Cardiac fibroblast (primary cell): ENCODE measurements at places on chromosomes 6 and 20.

DNA sequence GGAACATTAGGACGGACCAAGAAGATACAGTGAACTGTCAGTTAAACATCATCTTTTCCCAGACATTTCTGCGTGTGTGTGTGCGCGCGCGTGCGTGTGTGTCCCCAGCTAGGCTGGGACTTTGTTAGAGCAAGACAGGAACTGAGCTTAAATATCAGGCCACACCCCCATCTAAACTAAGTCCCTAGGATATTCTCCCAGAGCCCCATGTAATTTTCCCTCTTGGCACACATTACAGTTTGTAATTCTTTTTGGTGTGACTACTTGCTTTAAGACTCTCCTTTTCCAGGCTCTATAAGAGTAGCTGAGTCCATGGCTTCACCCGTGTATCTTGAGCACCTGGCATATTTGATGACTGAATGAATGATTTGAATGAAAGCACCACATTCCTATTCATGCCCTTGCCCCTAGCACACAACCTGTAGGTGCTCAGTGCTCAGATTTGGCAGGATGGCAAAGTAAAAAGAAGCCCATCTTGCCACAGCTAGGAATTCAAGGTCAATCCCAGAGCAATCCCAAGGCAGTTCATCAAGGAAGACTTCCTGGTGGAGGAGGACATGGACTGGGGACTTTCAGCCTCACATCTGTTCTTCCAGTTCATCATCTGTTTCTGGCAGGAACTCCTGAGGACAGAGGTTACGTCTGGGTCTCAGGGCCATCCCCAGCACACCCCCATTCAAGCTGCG, 69.2 kb downstream of the MRPL14 start:
- peak; percentile 54 for DNase-seq

DNA sequence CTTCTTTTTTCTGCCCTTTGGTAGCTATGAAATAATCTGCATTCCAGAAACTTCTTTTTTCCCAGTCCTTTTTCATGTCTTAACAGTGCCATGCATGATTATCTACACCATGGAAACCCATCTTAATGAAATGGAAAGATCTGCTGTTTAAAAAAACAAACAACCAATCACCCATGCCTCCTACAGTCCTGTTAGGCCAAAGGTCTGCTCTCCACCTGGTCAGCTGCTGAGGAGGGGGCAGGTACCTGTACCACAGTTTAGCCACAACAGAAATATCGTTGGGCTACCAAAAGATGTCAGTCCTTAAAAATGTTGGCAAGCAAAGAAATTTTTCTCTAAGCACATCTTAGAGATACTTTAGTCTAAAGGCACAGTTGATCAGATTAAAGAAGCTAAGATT, 112.6 kb downstream of the SLC16A10 start:
- DNase-seq = no peak

DNA sequence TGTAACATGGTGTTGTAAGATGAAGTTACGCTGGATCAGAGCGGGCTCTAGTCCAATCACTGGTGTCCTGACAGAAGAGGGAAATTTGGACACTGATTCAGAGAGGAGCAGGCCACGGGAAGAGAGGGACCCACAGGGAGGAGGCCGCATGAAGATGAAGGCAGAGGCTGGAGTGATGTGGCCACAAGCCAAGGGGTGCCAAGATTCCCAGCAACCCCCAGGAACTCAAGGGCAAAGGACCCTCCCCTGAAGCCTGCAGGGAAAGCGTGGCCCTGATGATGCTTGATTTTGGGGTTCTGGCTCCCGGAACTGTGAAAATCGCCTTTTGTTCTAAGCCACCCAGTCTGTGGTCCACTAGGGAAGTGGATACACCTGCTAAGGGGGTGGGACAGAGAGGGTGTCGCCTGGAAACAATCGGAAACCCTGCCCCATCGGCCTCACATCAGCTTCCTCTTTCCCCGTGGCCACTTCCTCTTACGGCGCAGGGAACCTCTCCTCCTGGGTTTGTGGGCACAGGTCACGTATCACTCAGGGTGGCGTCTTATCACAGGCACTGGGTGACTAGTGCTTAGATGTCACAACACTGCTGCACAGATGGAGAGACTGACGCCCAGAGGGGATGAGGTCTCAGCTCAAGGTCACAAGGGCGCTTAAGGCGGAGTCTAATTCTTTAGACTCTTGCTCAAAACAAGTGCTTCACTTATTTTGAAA, 58.0 kb downstream of the SULF2 start:
- no peak for DNase-seq

- DNase-seq = peak; percentile 75
Observed at GRCh38 chr6:43127877-43128276, 43.2 kb upstream of the SRF start.

- DNase-seq = peak; percentile 84
Observed at GRCh38 chr20:6562111-6562510, 205.4 kb upstream of the BMP2 start.

GRCh38 chr6:66555082-66555481, 848.1 kb upstream of the EYS start:
- DNase-seq = no peak

DNA sequence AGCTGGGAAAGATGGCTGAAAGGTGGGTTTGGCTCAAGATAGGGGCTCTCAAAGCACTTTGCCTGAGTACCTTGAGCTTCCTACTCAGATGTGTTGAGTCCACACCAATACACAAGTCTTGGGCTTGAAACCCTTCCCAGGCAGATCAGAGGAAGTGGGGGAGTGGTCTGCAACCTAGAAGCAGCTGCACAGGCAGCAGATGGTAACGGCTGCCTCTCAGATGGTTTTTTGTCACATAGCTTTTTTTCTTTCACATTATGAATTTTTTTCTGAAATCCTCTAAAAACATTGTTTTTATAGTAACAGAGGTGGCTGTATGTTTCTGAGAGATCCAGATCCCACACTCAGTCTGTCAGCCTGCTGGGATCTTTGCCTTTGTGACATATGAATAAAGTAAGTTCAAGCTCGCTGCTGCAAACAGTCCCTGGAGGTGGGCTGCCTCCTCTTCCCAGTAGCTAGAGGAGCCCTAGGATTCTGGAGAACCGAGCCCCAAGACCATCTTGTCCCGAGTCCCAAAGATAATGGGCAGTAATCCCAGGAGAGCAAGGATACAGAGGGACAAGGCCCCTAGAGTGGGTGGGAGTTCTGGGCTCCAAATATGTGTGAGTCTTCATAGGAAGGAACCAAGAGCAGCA, 97.1 kb upstream of the TOP1 start:
- no peak for DNase-seq

GRCh38 chr6:129175066-129175465, 292.1 kb downstream of the LAMA2 start:
- no peak for DNase-seq

DNA sequence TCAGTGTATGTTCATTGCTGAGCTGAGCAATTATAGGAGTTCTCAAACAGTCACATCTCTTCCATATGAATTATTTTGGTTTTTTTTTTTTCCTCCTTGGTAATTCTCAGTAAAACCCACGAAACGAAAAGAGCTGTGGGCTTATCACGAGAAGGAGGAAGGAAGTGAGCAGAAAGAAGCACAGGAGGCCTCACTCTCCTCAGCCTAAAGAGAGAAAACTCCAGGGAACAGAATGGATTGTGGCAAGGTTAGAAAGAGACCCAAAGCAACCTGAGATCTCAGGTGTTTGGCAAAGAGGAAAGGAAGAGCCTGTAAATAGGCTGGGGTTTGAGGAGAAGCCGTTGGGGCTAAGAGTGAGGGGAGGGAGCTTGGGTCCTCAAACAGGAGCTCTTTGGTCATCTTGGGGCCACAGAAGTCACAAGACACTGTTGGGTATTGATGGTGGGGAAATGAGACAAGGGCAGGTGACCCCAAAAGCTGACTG, 67.8 kb upstream of the CITED2 start:
- DNase-seq = no peak

- no peak for DNase-seq
Observed at GRCh38 chr6:147347882-147348575, 143.8 kb downstream of the STXBP5 start.

DNA sequence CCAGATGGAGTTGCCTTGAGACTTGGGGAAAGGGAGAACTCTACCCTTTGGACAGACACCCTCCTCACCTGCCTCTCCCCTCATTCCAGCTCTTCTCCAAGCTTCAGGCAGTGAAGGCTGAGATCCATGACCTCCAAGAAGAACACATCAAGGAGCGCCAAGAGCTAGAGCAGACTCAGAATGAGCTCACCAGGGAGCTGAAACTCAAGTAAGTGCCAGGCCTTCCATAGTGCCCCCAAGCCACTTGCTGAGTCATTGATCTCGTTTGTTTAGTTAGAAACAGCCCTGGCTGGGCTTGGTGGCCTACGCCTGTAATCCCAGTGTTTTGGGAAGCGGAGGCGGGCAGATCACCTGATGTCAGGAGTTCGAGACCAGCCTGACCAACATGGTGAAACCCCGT, 39.2 kb downstream of the KIF3B start:
- no peak for DNase-seq

DNA sequence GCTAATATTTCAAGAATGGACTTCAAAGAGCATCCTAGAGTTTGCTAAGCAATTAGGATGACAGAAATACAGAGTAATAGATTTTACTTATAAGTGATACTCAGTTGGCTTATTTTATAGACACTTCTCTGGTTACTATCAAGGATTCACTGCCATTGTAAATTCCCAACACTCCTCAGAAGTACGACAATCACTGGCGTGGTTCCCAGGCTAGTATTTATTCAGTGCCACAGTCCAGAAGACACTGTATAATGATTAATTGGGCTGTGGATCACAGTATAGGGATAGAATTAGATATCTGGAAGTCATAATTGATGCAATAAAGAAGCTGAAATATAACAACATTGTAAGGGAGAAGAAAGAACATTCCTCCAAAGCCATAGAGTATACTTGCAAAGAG, 15.7 kb downstream of the MANEA start:
- DNase-seq = peak; percentile 17

- peak; percentile 67 for DNase-seq
Observed at GRCh38 chr20:51022803-51023616, at the start of gene KCNG1. KCNG1 (minus strand) TSS chr20:51023107; CDS start chr20:51010338, 12,769 bp downstream.

DNA sequence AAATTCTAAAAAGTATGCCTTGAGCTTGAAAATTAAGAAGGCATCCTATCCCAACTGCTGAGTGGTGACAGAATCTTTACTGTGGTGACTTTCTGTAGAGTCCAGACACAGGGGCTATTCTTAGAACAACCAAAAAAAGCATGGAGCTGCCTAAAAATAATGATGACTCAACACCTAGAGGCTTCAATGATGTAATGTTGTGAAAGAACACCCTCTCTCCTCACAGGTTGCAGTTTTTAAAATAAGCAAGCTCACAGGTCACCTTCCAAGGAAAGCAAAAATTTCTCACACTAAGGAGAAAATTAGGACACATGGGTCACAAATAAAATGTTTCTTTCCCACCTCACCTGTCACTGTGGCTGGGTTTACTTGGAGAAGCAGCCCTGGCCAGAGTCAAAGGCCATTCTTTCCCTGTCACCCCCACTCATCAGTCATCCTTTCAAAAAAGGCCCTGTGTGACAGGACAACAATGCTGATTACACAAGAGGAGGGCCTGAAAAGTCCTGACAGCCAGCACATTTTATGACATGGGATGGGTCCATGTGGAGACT, 53.5 kb downstream of the RCAN2 start:
- DNase-seq = no peak

DNA sequence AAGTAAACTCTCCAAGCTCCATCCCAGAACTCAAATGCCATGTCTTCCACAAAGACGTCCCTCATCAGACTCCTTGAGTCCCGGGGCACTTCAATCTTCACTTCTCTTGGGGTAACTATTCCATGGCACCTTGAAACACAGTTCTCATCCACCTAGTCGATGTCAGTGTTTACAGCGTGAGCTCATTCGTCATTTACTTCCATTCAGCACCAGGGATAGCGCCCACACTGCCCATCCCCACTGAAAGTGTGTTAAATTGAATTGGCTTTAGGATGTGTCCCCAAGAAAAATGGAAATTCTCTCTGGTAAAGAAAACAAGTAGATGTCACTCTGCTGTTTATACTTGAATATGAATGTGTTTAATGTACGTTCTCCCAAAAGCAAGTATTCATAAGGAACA, 31.3 kb downstream of the KCNK15 start:
- DNase-seq = peak; percentile 33

GRCh38 chr6:110054664-110055386, 76.7 kb downstream of the GPR6 start:
- no peak for DNase-seq

GRCh38 chr6:54053881-54054391, 57.3 kb upstream of the MLIP start:
- DNase-seq = peak; percentile 82

- DNase-seq = peak; percentile 84
Observed at GRCh38 chr6:13538084-13538483, 36.3 kb upstream of the SIRT5 start.

- peak; percentile 58 for DNase-seq
Observed at GRCh38 chr6:131173680-131174079, 38.4 kb downstream of the AKAP7 start.

GRCh38 chr6:17839513-17840223, 132.9 kb upstream of the NUP153 start:
- no peak for DNase-seq

GRCh38 chr20:10113746-10114145, 79.0 kb downstream of the ANKEF1 start:
- peak; percentile 29 for DNase-seq

DNA sequence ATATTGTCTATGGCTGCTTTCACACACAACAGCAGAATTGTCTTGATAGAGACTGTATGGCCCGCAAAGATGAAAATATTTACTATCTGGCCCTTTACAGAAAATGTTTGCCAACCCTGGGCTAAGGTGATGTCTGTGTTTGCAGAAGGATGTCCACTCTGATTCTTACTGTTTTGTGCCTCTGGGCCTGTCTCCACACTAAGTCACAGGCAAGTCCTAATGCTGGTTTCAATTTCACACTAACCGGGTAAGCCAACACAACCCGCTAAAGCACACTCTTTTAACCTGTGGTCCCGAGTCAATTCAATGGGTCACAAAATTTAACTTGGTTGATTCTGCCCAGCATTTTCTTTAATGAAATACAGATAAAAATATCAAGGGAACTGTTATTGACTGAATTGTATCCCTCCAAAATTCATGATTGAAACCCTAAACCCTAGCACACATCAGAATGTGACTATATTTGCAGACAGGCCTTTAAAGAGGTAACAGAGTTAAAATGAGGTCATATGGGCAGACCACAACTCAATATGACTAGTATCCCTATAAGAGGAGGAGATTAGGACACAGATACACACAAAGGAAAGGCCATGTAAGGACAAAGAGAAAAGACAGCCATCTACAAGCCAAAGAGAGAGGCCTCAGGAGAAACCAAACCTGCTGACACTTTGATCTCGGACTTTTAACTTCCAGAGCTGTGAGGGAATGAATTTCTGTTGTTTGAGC, 78.4 kb downstream of the FYN start:
- no peak for DNase-seq

DNA sequence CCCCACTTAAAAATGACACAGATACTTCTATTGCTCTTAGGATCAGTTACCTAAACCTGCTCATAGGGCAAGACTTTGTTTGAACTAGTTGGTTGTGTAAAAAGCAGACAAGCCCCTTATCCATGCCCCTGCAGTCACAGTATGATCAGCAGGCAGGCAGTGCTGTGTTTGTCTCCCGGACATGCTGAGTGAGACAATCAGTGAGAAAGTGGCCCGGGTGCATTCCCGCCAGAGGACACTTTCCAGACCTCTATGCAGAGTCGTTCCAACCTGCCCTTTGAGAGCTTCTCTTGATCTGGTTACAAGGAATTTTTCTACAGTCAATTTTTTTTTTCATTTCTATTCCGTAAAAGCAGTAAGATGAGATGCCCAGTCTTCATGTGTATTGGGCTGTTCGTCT, 6.2 kb downstream of the LSM14B start:
- no peak for DNase-seq
